ENCODE measurements at places on chromosomes 2 and 18. TPM values are rescaled to one million over a fixed set of nuclear protein-coding genes. Genes with fewer than 3 reads are reported as not detected.

- no peak for DNase-seq
Measured at GRCh38 chr2:33275689-33276444, 200.6 kb upstream of the RASGRP3 start.

DNA sequence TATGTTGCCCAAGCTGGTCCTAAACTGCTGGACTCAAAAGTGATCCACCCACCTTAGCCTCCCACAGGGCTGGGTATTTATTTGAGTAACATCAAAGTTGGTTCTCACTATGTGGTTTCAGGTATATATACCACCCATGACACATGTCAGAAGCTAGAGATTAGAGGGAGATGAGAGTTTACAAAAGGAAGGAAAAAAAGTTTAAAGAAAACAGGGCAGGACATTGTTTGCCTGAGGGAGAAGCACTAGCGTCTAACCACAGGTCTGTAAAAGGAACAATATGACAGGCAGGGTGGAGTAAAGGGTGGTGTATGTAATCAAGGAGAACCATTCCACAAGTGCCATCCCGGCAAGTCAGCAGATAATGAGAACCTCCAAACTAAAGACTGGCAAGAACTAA lies 8.5 kb downstream of the CEP76 start:
- DNase-seq = no peak

- no peak for DNase-seq
Measured at GRCh38 chr2:79200762-79201161, 41.2 kb upstream of the REG3A start.

GRCh38 chr2:216690853-216691741 lies 4.3 kb downstream of the IGFBP5 start:
- DNase-seq = peak; percentile 91

DNA sequence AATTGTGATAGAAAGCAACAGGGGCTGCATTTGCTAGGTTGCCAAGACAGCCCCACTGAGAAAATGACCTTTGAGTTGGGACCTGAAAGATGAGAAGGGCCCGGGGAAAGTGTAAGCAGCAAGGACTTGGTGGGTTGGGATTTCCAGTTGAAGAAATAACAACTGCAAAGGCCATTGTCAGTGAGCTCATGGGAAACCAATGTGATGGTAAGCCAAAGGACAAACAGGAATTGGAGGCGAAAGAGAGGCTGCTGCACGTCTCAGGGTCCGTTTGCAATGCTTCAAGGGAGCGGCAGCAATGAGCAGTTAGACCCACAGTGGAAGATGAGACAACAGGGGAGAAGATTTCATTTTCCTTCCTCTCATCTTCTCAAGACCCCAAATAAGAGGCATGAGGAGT lies 51.5 kb upstream of the RGPD4 start:
- DNase-seq = no peak

The TWIST2 gene
- not detected for polyA plus RNA-seq

DNA sequence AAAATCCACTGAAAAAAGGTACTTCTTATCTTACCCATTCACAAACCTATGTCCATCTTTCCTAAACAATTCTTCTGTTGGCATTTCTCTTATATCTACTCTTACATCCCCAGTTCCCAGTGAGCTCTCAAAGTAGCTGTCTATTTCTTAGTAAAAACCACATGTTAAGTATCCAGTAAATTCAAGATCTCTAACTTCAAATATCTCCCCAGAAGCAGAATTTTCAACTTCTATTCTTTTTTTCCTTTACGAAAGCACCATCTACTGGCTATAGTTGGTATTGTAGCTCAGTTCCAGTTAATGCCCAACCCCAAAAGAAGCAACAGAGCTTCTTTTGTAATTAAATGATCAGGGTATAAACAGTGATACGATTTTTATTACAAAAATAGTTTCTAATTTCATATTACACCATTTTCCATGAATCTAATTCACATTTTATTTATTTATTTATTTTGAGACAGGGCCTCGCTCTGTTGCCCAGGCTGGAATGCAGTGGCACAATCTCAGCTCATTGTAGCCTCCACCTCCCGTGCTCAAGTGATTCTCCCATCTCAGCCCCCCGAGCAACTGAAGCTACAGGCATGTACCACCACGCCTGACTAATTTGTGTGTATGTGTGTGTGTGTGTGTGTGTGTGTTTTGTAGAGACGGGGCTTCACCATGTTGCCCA lies 28.5 kb downstream of the HRH4 start:
- DNase-seq = peak; percentile 57

The FAM237A gene
- polyA plus RNA-seq = not detected

- no peak for DNase-seq
Measured at GRCh38 chr2:204984518-204984917, 439.2 kb downstream of the PARD3B start.

GRCh38 chr2:10885094-10885860 lies 26.5 kb upstream of the KCNF1 start:
- no peak for DNase-seq

DNA sequence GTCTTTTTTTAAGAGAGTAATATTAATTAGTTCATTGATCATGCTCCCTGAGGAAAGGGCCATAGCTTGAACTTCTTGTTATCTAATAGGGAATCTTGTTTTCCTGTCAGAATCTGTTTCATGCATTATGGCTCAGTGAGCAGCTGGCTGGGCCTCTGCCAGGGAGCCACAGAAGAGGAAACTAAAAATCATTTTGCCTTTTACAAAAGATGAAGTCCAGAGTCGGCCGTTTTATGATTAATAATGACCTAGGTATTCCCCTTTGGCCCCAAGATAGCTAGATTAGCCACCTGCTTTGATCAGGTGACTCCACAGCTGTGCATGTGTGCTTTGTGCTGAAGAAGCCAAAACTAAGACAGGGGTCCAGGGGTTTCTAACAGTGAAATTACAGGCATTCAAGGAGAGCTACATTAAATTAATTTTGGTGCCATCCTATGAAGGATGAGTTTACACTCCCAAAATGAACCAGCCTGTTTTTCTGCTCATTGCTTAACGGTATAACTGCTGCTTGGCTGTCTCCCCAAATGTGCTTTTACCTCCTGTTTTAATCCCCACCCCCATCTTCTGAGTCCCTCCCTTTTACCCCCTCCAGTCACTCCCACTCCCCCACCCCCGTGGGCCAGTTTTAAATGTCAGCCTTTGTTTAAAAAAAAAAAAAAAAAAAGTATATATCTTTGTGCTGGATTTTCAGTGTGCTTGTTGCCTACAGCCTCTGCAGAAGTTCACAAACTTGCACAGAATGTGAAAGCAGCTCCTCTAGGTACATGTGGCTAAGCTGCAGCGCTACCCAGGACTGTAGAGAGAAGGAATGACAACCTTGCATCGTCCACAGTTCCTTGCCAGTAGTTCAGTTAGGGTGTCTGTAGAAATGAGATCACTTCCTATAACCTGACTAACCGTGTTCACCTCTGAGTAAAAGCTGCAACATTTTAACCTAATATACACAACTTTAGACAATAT lies 93.1 kb downstream of the CABLES1 start:
- DNase-seq = no peak

- no peak for DNase-seq
Measured at GRCh38 chr2:11945139-11946126, 199.0 kb downstream of the LPIN1 start.

Measured in cardiac muscle cell (in vitro differentiated cells and primary cell).